Activated naive CD8-positive, alpha-beta T cell treated with anti-CD3 and anti-CD28 coated beads for 36 hours (primary cell): ENCODE measurements at places on chromosomes 5 and 9.

- no peak for DNase-seq
Measured at GRCh38 chr9:107227774-107228173, 55.3 kb upstream of the RAD23B start.

DNA sequence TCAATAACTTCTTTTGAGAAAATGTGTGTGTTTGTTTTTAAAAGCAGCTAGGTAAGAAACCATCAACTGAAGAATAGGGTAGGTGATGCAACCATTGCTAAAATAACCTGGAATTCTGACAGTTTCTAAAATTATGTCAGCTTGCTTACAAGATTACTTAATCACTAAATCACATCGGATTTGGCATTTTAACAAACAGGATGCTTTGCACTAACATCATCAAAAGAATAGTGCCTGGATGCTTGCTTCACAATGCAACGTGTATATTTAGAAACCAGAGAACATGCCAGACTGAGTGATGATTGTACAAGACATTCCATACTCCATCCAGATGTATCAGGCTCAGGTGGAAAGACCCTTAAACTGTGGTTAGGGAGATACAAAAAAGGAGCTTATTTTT, 43.9 kb downstream of the PAM start:
- DNase-seq = no peak

- no peak for DNase-seq
Measured at GRCh38 chr5:125209650-125210049, 463.2 kb upstream of the ZNF608 start.

DNA sequence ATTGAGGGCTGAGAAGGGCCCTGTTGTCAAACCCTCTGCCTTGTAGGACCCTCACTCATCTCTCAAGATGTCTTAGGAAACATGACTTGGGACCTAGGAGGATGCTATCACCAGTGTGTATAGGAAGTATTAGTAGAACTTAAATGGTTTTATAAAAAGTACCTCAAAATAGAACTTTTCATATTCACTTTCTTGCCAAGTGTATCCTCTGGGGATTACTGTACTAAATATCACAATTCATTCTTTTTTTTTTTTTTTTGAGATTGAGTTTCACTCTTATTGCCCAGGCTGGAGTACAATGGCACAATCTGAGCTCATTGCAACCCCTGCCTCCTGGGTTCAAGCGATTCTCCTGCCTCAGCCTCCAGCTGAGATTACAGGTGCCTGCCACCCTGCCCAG, 56.2 kb downstream of the ARHGEF28 start:
- DNase-seq = no peak

GRCh38 chr5:2172471-2172870, 289.7 kb upstream of the IRX4 start:
- DNase-seq = no peak

- DNase-seq = no peak
Measured at GRCh38 chr9:97756991-97757390, 59.9 kb upstream of the XPA start.

DNA sequence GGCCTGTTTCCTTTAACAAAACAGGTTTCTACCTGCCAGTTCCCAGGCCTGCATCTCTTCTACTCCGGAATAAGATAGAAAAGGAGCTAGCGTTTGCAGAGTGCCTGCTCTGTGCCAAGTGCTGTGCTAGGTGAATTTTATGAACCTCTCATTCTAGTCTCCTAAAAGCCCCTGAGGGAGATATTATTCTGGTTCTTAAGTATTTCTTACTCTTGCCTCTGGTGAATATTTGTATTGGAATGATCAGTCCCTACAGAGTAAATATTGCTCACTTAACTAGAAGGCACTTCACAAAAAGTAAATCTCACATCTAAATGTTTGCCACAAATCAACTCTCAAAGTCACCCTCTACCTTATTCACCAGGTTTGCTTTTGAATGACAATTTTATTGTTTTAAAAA, 227.1 kb downstream of the AUH start:
- no peak for DNase-seq

DNA sequence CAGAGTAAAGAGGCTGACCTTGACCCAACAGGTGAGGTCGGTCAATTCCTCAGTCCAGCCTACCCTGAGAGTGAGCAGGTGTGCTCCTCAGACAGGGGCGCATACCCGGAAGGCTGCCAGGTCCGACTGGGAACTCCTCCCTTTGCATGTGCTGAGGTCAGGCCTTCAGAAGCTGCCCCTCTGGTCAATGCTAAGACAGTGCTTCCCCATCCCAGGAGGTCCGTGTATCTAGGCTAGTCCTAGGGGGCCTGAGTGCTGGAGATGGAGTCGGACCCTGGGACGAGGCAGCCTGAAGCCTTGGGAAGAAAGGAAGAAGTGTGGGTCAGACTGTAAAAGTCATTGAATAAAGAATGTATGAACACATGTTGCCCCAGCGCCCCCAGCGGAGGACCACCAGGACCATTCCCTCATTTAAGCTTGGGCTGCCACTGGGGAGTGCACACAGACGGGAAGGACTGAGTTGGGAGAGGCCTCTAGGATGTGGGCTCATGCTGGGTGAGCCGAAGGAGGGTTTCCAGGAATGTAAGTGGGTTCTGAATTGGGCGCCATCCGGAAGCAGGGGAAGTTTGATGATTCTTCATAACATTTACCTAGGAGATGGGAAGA, 41.0 kb upstream of the GFPT2 start:
- no peak for DNase-seq

- no peak for DNase-seq
Measured at GRCh38 chr5:169814522-169814921, 165.8 kb downstream of the INSYN2B start.

- DNase-seq = no peak
Measured at GRCh38 chr5:136001466-136001981, 27.3 kb upstream of the TGFBI start.

- DNase-seq = peak; percentile 37
Measured at GRCh38 chr5:124902097-124902821, 155.8 kb upstream of the ZNF608 start.

DNA sequence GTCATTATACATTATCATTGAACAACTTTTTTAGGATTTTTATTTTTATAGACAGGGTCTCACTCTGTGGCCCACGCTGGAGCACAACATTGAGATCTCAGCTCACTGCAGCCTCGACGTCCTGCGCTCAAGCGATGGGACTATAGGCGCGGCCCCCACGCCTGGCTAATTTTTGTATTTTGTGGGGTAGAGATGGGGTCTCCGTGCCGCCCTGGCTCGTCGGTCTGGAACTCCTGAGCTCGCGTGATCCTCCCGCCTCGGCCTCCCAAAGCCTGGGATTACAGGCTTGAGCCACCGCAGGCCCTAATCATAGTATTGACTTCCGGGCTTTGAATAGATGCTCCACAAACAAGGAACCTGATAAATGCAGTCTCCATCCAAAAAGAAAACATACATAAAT, 1.4 kb upstream of the EDF1 start:
- DNase-seq = no peak

DNA sequence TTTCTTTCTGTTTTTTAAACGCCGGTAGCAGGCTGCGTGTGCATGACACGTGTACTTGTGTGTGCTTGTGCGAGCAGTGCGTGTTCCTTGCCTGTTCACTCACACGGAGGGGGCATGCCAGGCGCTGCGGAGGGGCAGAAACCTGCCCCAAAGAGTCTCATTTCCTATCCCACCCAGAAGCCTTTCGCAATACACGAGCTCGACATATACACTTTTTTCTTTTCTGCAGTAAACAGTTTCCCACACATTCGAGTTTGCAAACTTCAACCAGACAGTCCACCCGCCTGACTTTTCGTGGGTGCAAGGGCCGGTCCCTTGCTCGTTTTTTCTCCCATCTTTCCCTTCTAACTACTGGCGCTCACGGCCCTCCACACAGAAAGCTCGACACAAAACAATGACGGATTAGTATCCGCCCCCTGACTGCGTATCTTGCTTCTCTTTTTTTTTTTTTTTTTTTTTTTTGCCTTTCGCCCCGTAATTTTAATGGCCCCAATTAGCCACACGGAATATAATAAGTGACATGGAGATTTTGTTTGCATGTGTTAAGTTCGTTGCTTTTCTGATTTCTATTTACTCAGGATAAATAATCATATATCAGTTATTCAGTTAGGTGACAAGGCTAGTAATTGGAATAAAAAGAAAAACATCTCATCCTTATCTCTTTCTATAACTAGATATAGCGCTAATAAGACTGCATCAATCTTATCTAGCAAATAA, 5.3 kb upstream of the OTP start:
- no peak for DNase-seq

DNA sequence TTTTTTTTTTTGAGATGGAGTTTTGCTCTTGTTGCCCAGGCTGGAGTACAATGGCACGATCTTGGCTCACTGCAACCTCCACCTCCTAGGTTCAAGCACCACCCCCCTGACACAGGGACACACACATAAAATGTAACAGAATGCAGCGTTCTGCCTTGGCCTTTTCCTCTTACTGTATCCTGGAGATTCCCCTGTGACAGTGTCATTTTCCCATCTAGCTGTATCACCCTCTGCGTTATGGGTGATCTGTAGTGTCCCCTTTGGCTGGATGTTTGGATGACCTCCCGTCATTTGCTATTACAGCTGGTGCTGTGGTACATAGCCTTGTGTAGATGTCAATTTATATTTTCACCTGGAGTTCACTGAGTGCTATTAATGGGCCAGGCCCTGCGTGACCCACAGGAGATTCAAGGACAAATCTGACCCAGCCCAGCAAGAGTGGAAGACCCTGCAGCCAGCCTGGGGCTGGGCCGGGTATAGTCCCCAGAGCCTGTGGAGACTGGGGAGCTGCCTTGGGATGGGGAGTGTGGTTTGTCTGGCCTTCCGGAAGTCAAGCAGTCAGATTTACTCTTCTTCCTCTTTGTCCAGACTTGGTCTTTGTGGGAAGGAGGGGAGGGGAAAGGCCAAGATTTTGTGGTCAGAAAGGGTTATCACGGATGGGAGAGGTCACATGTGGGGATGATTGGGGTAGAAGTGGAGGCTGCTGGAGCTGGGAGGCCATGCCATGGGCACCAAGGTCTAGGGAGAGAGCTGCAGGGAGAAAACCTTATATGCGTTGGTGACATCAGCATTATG, 43.6 kb downstream of the ERGIC1 start:
- no peak for DNase-seq

GRCh38 chr5:121668635-121669034, 183.0 kb upstream of the FTMT start:
- DNase-seq = no peak

DNA sequence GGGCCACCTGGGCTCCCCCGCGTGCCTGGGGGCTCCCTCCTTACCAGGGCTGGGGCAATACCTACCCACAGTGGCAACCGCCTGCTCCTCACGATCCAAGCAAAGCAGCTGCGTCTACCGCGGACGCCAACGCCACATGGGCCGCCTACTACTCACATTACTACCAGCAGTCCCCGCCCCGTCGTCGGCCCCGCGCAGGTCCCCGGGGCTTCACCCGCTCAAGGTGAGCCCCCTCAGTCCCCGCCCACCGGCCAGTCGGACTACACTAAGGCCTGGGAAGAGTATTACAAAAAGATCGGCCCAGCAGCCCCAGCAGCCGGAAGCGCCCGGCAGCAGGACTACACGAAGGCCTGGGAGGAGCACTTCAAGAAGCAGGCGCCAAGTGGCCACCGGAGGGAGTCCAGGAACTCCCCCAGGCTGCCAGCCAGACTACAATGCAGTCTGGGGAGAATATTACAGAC, 106.0 kb upstream of the MTAP start:
- no peak for DNase-seq

- DNase-seq = no peak
Measured at GRCh38 chr9:93587651-93588347, 11.4 kb downstream of the PHF2 start.

- DNase-seq = peak; percentile 70
Measured at GRCh38 chr9:124286292-124286931, 28.7 kb downstream of the NEK6 start.

DNA sequence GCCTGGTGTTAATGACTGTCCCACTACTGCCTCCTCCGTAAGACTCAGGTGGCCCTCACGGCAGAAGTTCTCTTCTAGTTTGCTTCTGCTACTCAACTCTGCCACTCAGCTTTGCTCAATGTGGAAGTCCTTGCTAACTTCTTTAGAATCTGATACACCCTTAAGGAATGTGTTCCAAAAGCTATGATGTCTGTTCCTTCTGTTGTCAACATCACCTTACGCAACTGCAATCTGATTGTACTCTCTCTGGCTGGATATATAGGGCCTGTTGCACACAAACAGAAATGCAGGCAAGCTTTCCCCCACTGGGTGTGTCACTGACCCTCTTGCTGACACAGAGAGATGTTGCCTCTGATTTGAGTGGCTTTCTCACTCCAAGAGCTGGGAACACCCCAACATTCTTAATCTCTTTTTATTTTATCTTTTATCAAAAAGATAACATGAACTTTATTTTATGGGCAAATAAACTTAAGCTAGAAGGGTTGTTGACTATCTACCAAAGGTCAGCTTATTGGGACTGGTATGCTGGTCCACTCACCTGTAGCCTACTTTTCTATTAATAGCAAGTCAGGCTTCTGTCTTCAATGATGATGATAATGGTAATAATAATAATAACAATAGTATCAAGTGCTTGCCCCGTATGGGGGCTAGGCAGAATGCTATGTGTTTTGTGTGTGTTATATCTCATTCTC, 25.2 kb downstream of the TMEM252 start:
- DNase-seq = no peak
